HFFc6 (cell line): ENCODE measurements at places on chromosomes 11 and 22.

GRCh38 chr11:126891556-126892217, 108.9 kb downstream of the KIRREL3 start:
- peak overlapping the region; percentile 71 for H3K27ac ChIP-seq
- DNase-seq, result peak; percentile 10
- H3K4me3 ChIP-seq, result no peak overlapping the region; the same call in 1 of the 2 replicates
- H3K27me3 ChIP-seq, result peaks cover 11% of the 10 kb centered on the region
- H3K36me3 ChIP-seq, result peaks cover 52% of the 10 kb centered on the region

- no peaks in the 10 kb centered on the region for H3K4me1 ChIP-seq
- H3K36me3 ChIP-seq, result no peaks in the 10 kb centered on the region
- peaks cover 15% of the 10 kb centered on the region for H3K27me3 ChIP-seq
- H3K4me3 ChIP-seq, result no peak overlapping the region
- H3K27ac ChIP-seq, result no peak overlapping the region
Measured at GRCh38 chr22:22944268-22944985, 56.8 kb downstream of the IGLL5 start.

DNA sequence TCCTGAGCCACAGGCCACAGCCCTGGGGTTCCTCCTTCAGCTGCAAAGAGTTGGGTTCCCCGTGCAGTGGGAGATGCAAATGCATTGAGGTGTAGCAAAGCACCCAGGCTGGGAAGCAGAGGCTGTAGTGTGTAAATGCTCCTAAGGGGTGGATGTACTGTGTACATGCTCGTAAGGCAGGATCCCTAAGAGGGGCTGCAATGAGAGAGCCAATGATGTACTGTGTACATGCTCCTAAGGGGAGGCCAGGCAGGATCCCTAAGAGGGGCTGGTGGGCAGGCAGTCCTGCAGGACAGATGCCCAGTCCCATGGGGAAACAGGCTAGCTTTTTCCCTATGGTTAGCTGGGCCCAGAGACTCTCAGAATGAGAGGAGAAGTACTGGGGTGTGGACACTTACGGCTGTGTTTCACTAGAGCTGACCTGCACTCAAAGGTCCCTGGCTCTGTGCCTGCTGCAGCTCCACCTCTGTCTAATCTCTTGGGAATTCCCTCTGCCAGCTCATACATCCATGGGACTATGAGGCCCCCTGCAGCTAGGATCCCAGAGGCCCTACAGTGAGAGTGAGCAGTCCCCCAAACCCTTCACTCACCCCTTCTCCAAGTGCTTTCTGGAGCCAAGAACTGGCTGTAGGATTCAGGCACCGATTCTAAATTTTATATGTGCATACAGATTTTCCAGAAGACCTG, 261.9 kb upstream of the LUZP2 start:
- H3K4me3 ChIP-seq, result peak overlapping the region; percentile 58; the same call in 1 of the 2 replicates
- H3K4me1 ChIP-seq, result peaks cover 49% of the 10 kb centered on the region
- no peak overlapping the region for H3K27ac ChIP-seq
- H3K27me3 ChIP-seq, result no peaks in the 10 kb centered on the region
- H3K36me3 ChIP-seq, result no peaks in the 10 kb centered on the region

- peaks cover 4% of the 10 kb centered on the region for H3K27me3 ChIP-seq
- H3K36me3 ChIP-seq, result no peaks in the 10 kb centered on the region; the same call in 1 of the 2 replicates
- no peak for DNase-seq
Measured at GRCh38 chr11:109075976-109076375, 346.0 kb upstream of the C11orf87 start.

- peaks cover 30% of the 10 kb centered on the region for H3K36me3 ChIP-seq
- no peak overlapping the region for H3K27ac ChIP-seq
- no peak overlapping the region for H3K4me3 ChIP-seq
- peaks cover 57% of the 10 kb centered on the region for H3K4me1 ChIP-seq
Measured at GRCh38 chr11:83056204-83056603, 15.5 kb downstream of the RAB30 start.

DNA sequence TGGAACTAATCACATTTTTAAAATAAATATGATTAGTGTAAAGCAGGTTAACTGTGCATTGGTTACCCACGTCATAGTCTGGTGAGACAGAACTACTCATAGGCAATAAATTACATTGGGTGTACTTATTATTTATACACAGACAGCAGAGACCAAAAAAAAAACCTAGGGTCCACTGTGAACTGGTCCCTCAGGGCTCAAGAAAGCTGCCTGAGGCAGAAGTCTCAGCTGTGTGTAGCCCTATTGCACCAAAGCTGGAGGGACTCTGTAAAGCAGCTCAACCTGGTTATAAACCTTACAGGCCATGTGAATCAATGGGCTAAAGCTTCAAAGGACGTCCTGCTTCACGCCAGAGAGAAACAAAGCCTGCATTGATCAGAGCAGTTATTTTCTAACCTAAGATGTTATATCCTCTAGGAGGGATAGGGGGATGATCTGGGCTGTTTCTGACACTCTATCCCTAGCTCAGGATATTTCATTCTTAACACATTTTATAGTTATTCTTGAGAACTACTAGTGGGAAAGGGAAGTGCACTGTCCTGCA, 432.2 kb upstream of the ANO3 start:
- no peaks in the 10 kb centered on the region for H3K36me3 ChIP-seq
- DNase-seq, result no peak
- H3K4me3 ChIP-seq, result no peak overlapping the region
- H3K27me3 ChIP-seq, result peaks cover 1% of the 10 kb centered on the region; the same call in 1 of the 2 replicates
- H3K27ac ChIP-seq, result no peak overlapping the region

DNA sequence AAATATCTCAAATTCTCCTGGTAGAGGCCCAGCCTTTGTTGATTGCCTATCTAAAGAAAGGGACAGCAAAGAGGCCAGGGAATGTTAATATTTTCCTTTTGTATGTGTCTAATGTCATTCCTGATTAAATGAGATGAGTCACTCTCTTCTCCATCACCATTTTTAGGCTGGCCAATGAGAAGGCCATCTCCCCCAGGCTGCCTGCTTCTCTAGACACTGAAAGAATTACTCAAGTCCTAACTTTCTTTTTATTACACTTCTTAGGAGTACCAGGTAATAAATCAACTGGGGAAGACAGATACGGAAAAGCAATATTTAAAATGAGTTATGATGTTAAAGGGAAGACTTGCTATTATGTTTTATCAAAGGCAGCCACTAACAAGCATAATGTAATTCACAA, 259.2 kb upstream of the SORL1-AS1 start:
- H3K27me3 ChIP-seq, result no peaks in the 10 kb centered on the region; the same call in 1 of the 2 replicates
- peaks cover 21% of the 10 kb centered on the region for H3K4me1 ChIP-seq
- no peak for DNase-seq
- no peaks in the 10 kb centered on the region; the same call in 1 of the 2 replicates for H3K36me3 ChIP-seq
- no peak overlapping the region for H3K4me3 ChIP-seq
- peak overlapping the region; percentile 15; the same call in 1 of the 2 replicates for H3K27ac ChIP-seq

DNA sequence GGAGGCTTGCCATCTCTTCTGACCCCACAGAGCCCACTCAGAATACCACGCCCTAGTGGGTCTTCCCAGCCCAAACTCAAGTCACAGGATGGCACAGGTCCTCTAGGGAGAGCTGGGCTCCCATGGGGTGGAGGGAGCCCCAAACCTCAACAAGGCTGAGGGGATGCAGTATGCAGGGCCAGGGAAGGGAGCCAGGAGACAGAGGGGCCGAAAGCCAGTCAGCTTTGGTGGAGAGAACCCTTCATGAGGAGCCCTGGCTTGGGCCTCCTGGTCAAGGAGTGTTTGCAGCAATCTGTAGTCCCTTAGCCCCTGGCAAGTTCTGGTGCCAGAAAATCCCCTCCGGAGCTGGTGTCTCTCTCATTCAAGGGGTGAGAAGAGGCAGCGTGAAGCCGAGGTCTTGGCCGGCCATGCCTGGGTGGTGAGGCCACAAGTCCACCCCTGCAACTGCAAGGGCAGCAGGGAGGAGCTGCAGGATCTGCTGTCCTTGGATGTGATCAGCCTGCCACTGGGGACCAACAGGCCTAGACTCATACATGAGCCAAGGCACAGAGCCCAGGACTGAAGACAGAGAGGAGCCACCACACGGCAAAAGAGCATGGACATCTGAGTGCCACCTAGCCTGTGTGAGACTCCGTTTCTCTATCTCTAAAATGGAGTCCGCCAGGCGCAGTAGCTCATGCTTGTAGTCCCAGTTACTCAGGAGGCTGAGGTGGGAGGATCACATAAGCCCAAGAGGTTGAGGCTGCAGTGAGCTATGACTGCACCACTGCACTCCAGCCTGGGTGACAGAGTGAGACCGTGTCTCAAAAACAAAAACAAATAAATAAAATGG, 24.1 kb downstream of the NEAT1 start:
- peak overlapping the region; percentile 82 for H3K27ac ChIP-seq
- H3K4me3 ChIP-seq, result peak overlapping the region; percentile 68
- H3K27me3 ChIP-seq, result peaks cover 92% of the 10 kb centered on the region
- DNase-seq, result peak; percentile 58
- peaks cover 64% of the 10 kb centered on the region for H3K36me3 ChIP-seq
- peaks cover 69% of the 10 kb centered on the region for H3K4me1 ChIP-seq

DNA sequence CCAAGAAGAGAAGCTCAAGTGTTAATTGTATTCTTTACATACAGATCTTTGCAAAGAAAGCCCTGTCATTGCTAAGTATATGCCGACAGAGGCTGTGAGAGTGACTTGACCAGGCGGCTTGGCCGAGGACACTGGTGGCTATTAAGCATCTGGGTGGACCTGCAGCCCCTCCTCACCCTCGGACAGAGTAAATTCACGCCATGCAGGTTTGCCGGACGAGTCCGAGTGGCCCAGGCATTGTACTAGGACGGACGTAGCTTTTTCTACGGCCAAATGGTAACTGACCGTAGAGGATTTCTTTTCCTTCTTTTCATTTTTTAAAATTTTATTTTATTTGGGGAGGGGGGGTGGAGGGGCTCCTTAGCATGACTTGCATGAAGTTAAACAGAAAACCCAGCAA, 47.0 kb downstream of the KCNC1 start:
- no peak overlapping the region for H3K27ac ChIP-seq
- H3K27me3 ChIP-seq, result peaks cover 17% of the 10 kb centered on the region
- H3K36me3 ChIP-seq, result no peaks in the 10 kb centered on the region; the same call in 1 of the 2 replicates
- no peak overlapping the region for H3K4me3 ChIP-seq

GRCh38 chr22:39847477-39847876, 46.1 kb downstream of the ENTHD1 start:
- H3K4me1 ChIP-seq, result no peaks in the 10 kb centered on the region
- peaks cover 17% of the 10 kb centered on the region for H3K27me3 ChIP-seq
- H3K4me3 ChIP-seq, result no peak overlapping the region
- DNase-seq, result no peak

DNA sequence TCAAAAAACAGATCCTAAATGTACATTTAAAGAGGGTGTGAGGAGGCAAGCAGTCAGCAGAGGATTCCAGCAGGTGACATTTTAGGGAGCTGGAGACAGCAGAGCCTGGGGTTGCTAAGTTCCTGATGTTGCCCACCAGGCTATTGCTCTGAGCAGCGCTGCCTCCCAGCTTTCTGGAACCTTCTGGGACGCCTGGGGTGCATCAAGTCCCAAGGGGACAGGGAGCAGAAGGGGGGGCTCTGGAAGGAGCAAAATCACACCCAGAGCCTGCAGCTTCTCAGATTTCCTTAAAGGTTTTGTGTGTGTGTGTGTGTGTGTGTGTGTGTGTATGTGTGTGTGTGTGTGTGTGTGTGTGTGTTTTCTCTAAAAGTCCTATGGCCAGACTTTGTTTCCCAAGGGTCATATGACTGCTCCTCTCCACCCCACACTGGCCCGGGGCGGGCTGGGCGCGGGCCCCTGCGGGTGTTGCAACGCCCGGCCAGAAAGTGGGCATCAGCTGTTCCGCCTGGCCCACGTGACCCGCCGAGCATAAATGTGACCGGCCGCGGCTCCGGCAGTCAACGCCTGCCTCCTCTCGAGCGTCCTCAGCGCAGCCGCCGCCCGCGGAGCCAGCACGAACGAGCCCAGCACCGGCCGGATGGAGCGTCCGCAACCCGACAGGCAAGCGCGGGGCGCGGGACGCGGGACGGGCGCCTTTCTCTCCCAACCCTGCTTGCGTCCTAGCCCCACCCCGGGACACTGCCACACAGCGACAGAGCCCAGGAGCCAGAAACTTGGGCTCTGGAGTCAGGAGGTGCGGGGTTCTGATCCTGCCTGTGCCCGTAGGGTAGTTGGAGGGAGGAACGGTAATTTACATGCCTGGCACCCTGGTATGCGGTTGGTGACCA, at the start of gene HMOX1:
HMOX1 (plus strand) TSS at position 560 of the 887 bp plus-strand sequence; CDS start at position 638, 78 bp downstream.
- H3K36me3 ChIP-seq, result peaks cover 17% of the 10 kb centered on the region; the same call in 1 of the 2 replicates
- peak within 1 kb of the TSS; percentile 99 for H3K4me3 ChIP-seq
- DNase-seq, result peak; percentile 89
- H3K27ac ChIP-seq, result peak within 1 kb of the TSS; percentile 80
- H3K27me3 ChIP-seq, result peaks cover 2% of the 10 kb centered on the region; the same call in 1 of the 2 replicates
- H3K4me1 ChIP-seq, result peaks cover 81% of the 10 kb centered on the region

- H3K4me1 ChIP-seq, result peaks cover 10% of the 10 kb centered on the region
- H3K4me3 ChIP-seq, result no peak overlapping the region
- DNase-seq, result no peak
- H3K36me3 ChIP-seq, result no peaks in the 10 kb centered on the region
Measured at GRCh38 chr22:44759001-44759400, 6.6 kb downstream of the ARHGAP8 start.

DNA sequence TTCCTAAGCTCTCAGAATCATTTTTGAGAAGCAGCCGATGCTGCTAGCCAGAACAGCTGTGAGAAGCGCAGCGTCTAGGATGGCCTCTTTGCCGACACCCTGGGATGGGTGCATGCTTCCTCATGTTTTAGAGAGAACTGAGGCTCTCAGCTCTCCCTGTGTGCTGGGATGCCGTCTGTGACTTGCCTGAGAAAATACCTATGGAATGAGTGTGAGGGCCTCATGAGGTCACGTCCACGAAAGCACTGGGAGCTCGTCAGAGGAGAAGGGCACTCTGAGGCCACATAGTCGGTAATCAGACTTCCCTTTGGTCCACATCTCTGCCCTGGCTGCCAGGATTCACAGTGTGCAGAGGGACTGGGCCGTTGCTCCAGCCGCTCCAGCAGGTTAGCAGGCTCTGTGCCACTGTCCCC, 54.7 kb downstream of the MICAL3 start:
- peaks cover 69% of the 10 kb centered on the region for H3K4me1 ChIP-seq
- peak overlapping the region; percentile 99 for H3K27ac ChIP-seq
- H3K27me3 ChIP-seq, result peaks cover 4% of the 10 kb centered on the region; the same call in 1 of the 2 replicates
- peak overlapping the region; percentile 82 for H3K4me3 ChIP-seq
- H3K36me3 ChIP-seq, result peaks cover 9% of the 10 kb centered on the region; the same call in 1 of the 2 replicates
- peak; percentile 92 for DNase-seq

DNA sequence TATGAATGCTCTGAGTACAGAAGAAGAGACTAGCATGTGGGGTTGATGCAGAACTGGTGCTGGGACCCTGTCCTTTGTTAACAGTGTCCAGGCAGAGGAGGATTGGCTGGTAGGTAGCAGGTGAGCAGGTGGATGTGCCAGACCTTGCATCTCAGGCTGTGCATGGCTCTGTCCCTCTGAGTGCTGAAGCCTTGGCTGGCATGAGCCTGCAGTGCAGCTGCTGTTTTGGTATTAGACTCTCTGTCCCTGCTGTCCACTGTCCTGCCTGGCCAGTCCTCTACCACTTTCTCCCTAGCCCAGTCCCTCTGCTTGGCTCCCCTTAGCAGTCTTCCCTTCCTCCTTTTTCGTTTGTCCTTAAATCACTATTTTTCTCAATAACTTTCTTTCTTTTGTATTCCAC, 213.6 kb upstream of the ZBED5 start:
- no peak for DNase-seq
- no peaks in the 10 kb centered on the region for H3K36me3 ChIP-seq
- H3K4me3 ChIP-seq, result no peak overlapping the region
- peaks cover 49% of the 10 kb centered on the region for H3K27me3 ChIP-seq
- no peak overlapping the region for H3K27ac ChIP-seq
